A549 treated with dexamethasone at 1 μM for 4 hours (cell line): ENCODE measurements at places on chromosomes 12 and 14. TPM values are rescaled to one million over a fixed set of nuclear protein-coding genes. Genes with fewer than 3 reads are reported as not detected.

Gene PTPRO
- total RNA-seq, result 0.06 to 0.24 TPM (median 0.09 TPM) in 5 replicates

Gene RAD9B
- 0.19 to 0.30 TPM (median 0.23 TPM) in 5 replicates for total RNA-seq

Gene POTEM
- total RNA-seq, result not detected in 5 replicates

Gene CEBPE
- total RNA-seq, result not detected in 5 replicates
